ENCODE measurements at places on chromosomes 2 and 18.
A peak's percentile ranks its signal among the peaks of the same experiment; 100 is the strongest.

- ATAC-seq = no peak
Measured at GRCh38 chr2:8606649-8607550, 75.0 kb upstream of the ID2 start.

DNA sequence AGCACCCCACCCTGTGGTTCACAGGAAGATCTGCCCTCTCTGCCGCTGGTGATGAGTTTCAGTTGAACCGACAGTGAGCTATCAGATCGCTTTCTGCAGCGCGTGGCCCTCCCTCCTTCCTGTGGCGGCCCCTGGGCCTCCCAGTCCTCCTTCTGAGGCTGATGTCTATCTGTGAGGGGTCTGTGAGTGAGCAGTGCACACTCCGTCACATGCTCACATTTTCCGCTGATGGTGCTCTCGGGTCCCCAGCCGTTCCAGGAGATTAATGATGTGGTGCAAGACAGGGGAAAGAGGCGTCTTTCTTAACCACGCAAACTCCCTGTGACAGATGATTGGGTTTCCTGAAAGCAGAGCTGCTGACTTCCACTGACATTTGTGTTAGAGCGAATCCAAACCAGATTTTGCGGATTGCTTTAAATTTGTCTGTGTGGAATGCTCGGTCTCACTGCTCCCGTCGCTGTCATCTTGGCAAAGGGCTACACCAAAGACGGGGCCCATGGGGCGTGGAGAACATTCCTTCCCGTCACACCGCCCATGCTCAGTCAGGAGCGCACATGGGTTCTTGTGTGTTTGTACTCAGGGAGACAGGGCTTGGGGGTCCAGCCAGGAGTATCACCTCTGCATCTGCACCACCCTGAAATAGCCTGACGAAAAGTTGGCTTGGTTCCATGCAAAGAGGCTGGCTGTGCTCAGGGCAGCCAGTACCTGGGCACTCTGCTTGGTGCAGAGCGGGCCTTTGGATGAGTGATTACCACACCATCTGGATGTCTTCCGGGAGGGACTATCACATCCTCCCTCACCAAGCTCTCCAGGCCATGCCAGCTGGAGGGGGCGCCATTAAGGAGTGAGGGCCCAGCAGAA lies 154.7 kb upstream of the HS6ST1 start:
- ATAC-seq = peak; percentile 47

- ATAC-seq = peak; percentile 33
Measured at GRCh38 chr2:62112179-62112578, 83.7 kb upstream of the B3GNT2 start.

DNA sequence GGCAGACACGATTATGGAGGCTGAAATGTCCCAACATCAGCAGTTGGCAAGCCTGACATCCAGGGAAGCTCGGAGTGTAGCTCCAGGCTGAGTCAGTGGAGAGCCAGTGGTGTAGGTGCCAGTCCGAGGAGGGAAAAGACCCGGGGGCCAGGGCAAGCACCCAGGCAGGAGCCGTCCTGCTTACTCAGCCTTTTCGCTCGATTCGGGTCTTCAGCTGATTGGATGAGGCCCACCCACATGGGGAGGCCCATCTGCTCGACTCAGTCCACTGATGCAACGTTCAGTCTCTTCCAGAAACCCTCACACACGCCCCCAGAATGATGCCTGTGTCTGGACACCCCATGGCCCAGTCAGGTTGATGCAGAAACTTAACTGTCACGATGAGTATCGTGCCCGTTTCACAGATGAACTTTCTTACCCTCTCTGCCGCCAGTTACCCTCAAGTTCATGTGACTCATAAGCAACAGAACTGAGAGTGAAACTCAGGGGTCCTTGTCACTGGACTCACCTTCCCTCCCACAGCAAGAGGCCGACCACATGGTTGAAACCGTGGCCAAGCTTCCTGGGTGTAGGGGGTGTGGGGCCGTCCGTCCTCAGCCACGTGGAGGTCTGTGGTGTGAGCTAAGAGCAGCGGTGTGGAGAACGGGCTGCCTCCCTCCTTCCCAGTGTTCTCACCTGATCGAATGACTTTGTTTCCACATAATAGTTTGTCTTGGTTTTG lies 197.4 kb upstream of the HDAC4 start:
- no peak for ATAC-seq

DNA sequence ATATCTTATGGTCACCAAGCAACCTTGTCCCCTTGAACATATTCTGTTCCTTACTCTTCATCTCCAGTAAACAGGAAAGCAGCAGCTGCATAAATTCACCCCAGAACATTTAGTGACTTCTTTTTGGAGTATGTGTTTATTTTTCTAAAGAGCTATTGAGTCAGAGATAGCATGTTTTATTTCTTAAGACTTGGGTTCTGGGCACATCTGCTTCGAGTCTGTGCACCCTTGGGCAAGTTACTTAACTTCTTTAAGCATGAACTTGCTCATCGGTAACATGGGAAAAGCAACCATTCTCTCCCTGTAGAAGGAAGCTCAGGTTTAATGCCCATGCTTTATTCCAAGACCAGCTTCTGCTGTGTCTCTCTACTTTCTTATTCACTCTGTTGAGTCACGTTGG lies 309.3 kb upstream of the MEX3C start:
- no peak for ATAC-seq

DNA sequence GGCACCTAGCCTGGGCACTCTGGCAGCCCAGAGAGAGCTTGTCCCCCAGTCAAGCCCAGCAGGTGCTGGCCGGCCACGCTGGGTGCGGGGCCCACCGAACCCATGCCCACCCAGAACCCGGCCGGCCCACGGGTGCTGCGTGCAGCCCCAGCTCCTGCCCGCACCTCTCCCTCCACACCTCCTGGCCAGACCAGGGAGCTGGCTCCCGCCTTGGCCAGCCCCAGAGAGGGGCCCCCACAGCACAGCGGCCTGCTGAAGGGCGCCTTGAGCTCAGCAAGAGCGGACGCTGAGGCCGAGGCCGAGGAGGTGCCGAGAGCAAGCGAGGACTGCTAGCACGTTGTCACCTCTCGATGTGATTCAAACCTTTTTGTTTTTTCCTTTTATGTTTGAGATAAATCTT lies 407.0 kb upstream of the KCNJ3 start:
- no peak for ATAC-seq

DNA sequence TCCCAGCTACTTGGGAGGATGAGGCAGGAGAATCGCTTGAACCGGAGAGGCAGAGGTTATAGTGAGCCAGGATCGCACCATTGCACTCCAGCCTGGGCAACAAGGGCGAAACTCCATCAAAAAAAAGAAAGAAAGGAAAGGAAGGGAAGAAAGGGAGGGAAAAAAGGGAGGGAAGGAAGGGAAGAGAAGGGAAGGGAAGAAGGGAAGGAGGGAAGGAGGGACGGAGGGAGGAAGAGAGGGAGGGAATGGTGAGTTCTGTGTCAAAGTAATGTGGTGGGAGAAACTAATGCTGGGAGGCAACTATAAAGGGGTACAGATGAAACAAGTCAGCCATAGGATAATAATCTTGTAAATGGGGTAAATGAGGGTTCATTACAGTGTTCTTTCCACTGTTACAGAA lies 45.7 kb downstream of the MEMO1 start:
- no peak for ATAC-seq

GRCh38 chr2:12856934-12857601 lies 140.3 kb downstream of the TRIB2 start:
- ATAC-seq = peak; percentile 32

DNA sequence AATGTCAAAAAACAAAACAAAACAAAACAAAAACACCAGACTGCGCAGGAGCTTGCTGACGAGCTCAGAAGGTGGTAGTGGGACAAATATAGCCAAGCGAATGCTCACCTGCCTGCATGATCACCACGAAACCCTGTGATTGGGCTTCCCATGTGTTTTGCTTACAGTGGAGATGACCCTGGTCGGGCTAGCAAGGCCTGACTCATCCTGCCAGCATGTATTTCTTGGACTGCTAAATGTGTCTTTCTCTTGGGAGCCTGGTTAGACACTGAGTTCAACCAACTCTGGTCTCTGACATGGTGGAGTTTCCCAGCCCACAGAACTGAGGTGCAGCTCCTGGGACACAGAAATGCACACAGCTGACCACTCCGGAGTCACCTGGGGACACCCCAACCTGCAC lies 30.7 kb upstream of the DUSP2 start:
- no peak for ATAC-seq

- no peak for ATAC-seq
Measured at GRCh38 chr2:45067859-45068570, 58.8 kb upstream of the SIX2 start.

- no peak for ATAC-seq
Measured at GRCh38 chr2:20361893-20362292, 11.2 kb upstream of the PUM2 start.

GRCh38 chr2:157443795-157444640 lies at the start of gene CYTIP:
Gene CYTIP, minus strand, starts transcription at chr2:157444089. Its CDS starts 69 bp downstream, at chr2:157444020.
- ATAC-seq = peak; percentile 66

DNA sequence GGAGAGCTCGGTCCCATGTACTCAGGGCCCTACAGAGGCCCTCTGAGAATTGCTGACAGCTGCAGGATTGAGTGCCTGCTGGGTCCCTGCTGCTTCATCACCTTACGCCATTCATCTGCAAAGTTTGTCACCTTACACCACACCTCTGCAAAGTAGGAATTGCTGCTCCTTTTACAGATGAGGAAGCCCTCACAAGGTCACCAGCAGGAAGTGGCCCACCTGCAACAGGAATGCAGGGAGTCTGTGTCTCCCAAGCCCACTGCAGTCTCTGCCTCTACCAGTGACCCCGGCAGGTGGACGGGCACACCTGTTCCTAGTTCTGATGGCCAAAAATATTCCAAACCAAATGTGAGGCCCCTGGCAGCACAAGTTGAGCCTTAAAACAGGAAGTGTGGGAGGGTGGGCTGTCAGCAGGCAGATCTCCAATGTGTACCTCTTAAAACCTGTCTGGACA lies 441.4 kb downstream of the NBAS start:
- ATAC-seq = no peak

GRCh38 chr2:17646081-17646554 lies 105.6 kb downstream of the VSNL1 start:
- peak; percentile 85 for ATAC-seq

GRCh38 chr18:22605736-22606135 lies 188.0 kb upstream of the CTAGE1 start:
- ATAC-seq = no peak

- ATAC-seq = no peak
Measured at GRCh38 chr2:199025146-199025545, 432.6 kb downstream of the SATB2 start.

GRCh38 chr2:96762529-96763311 lies 2.0 kb downstream of the CNNM4 start:
- ATAC-seq = no peak

DNA sequence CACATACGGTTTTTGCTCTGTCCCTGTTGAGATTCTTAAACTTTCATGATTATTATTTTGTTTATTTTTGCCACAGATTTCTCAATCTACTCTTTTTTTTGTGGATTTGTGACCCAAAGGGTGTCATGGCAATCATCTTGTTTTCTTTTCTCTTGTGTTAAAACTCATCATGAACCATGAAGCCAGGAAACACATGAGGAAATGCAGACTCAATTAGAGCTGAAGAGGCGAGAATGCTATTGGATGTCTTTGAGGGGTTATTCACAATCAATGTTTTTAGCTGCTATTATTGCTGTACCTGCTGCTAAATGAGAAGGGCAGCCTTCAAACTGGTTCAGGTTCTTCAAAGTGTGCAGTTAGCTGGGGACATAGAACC lies 99.5 kb upstream of the MMADHC start:
- ATAC-seq = no peak

DNA sequence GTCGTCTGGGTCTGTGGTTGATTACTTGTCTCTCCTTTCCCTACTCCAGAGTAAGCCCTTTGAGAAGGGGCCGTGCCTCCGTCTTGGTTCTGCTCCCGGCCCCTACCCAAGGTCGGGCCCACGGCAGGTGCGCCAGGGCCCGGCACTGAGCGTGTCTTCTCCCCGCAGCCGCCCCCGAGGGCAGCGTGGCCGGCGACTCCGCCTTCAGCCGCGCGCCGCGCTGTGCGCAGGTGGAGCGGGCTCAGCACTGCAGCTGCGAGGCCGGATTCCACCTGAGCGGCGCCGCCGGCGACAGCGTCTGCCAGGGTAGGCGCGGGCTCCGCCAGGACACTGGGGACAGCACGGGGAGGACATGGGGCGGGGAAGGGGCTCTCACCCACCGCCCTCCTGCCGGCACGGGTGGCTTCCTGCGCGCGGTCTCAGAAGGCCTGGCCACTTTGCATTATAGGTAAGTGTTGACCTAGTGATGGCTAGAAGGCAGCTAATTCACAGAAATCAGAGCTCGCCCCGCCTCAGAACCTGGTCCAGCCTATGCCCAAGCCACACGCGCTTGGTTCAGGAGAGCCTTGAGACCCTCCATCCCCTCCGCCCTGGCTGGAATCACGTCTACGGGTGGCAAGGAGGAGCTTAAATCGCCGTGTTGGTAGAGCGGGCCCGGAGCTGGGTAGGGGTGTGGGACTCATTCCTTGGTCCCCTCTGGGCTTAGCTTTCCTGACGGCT lies 43.5 kb downstream of the FBLN7 start:
- ATAC-seq = peak; percentile 64

- no peak for ATAC-seq
Measured at GRCh38 chr2:159880729-159881128, 82.7 kb upstream of the CD302 start.

- no peak for ATAC-seq
Measured at GRCh38 chr2:202267495-202267894, 1.9 kb downstream of the NOP58 start.

DNA sequence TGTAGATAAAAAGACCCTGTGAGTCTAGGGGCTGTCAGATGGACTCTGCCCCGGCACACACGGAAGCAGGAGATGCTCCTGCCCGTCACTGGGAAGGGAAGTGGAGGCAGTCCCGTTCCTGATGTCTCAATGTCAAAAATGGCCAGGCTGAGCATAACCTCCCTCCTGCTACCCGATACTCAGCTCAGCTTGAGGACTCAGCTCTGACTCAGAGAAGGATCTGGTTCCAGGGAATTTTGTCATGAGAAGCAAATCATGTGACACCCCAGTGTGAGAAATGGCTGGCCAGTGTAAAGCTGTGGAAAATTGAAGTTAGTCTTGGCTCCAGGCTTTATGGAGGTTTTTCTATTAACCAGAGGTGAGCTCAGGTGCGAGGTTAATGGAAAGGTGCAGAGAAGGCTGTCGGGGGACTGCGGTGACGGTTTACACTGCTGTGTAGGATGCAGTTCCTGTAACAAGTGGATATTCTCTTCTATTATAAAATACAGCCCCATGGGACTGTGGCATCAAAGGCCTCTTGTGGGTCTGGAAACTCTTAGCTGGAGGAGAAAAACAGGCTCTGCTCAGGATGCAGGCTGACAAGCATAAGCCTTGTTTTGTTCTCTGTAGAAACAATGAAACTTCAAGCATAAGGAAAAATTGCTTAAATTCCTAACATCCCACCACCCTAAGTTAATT lies 24.7 kb upstream of the AGAP1 start:
- ATAC-seq = peak; percentile 79

- ATAC-seq = no peak
Measured at GRCh38 chr2:133377021-133377481, 191.2 kb downstream of the NCKAP5 start.

- no peak for ATAC-seq
Measured at GRCh38 chr2:3094999-3095958, 282.3 kb downstream of the EIPR1 start.

- no peak for ATAC-seq
Measured at GRCh38 chr2:107932979-107933378, 53.3 kb upstream of the SLC5A7 start.

- ATAC-seq = no peak
Measured at GRCh38 chr2:159187106-159187505, 99.4 kb downstream of the WDSUB1 start.

Measured in esophagus mucosa (tissue), 1 donor.